Endothelial cell (in vitro differentiated cells): ENCODE measurements at places on chromosomes 12 and 14.

DNA sequence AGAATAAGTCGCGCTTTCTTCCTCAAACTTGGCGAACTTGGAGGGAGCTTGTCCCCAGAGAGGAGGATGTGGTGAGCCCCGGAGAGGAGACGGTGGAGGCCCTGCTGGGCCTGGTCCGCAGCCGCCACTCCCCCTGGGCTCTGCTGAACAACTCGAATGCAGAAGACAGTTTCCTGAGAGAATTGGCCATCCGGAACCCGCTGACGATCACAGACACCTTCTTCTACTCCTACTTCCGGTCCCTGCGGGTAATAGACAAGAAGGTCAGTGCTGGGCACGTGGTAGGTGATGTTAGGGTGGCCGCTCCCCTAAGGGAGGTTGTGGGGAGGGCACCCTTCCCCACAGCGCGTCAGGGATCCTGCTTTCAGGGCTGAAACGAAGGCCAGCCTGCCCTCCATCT, 1.6 kb downstream of the LRRC43 start:
- no peak for DNase-seq

DNA sequence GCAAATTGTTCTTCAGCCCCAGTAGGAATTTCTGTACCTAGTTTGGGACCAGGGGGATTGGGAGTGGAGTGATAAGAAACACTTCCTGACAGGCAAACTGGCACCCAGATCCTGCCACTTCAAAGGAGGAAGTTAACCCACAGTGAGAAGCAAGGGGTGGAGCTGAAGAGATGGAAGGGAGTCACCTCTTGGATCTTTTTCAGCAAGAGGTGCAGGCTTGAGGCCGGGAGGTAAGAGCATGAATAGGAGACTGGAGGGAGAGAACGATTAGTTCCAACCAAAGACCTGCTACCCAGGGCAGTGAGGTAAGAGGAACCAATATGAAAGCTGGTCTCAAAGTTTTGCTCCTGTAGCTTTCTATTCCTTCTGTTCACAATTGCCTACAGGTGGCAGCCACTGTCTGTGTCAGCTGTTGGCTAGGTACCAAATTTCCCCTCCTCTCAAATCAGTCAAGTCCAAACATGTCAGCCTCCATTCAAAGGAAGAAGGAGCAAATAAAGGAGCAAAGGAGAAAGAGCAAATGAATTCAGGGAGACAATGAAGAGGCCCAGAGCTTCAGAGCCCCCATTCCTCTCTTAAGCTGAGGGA, 14.9 kb upstream of the TAC3 start:
- no peak for DNase-seq

- DNase-seq = no peak
Measured at GRCh38 chr14:90544566-90544965, 147.7 kb downstream of the CALM1 start.

DNA sequence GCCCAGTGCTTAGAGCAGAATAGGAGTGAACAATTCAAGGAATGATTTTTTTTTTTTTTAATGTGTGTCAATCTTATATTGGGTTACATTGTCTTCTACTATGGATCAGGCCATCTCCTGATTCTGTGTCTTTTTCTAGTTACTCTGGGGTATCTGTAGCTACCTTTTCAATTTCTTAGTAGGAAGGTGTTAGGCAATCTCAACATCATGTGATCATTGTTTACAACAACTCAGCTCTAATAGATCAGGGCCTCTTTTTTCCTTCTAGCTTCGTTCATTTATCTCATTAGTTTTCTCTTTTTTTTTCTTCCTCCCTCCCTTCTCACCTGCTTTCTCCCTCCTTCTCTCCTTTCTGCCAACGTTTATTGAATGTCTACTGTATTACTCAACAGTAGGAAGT, 8.9 kb downstream of the SOCS2 start:
- DNase-seq = no peak

- peak; percentile 12 for DNase-seq
Measured at GRCh38 chr12:46830731-46831334, 5.0 kb upstream of the SLC38A4 start.

DNA sequence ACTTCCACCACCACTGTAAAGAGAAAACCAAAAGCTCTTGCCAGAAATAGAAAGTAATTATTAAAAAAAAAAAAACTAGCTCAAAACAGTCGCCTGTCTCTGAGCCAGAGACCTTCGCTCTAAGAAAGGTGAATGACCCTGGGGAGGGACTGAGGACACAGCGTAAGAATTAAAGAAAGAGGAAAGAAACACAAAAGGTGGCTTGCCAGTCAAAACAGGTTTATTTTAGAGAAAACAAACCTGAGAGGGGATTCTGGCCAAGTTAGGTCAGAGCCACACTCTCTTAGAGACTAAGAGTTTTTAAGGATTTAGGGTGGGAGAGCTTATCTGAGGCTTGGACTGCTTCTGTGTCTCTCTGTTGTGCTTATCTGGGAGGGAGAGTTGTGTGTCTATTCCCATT, 66.0 kb downstream of the DNAH10 start:
- DNase-seq = no peak

DNA sequence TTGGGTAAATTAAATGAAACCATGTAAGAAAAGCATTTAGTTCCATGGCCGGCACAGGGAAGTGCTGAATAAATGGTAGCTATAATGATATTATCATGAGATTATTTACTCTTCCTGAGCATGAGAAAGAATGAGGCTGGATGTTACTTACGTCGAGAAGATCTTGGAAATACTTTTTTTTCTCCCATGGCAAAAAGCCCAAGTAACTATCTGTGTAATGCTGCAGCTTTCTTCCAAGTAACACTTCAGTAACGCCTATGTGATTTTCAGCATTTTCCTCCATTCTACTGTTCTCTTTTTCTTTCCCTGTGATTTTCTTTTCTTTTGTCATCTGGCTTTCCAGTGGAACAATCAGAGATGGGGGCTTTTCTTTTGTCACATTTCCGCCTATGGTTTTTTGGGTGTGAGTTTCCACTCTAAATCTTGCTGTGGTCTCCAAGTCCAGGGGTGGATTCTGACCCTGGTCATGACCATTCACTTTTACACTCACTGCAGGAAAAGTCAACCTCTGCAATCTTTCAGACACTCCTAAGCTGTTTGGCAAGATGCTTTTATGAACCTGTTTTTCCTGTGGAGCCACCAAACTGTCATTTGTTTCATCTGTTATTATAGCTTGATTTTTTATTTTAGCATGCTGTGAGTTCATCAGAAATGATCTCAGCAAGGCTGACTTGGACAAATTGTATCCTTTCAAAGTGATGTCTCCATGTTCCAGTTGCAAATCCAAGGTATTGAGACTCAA, 25.0 kb upstream of the SYCP3 start:
- DNase-seq = no peak

GRCh38 chr12:41917181-41917580, 227.5 kb downstream of the GXYLT1 start:
- DNase-seq = no peak

DNA sequence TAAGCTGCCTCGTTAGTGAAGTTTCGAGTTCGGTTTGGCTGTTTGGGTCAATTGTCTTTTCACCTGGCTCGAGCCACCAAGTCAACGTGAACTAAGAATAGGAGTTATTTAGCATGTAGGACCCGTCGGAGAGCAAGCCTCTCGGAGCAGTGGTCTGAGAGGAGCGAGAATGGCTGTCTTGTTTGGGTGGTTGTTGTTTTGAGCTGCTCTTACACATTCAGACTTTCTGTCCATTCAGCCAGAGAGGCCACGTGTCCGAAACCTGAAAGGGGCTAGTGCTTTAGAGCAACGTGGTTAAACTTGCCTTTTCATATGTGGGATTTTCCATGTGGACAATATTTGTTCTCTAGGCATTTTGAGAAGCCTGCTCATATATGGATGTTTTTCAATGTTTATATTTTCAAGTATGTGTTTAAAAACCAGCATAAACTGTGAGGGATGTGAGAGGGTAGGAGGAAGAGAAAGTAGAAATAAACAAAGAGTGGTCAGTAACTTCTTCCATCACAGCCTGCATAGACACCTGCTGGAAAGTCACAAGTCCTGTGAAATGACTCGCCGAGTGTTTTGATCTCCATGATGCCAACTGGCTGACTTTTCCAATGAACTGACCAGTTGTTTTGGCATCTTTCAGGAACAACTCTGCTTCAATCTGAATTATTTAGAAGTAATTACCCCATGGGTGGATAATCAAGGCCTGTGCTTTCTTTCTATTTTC, 221.0 kb downstream of the ASCL1 start:
- DNase-seq = no peak

DNA sequence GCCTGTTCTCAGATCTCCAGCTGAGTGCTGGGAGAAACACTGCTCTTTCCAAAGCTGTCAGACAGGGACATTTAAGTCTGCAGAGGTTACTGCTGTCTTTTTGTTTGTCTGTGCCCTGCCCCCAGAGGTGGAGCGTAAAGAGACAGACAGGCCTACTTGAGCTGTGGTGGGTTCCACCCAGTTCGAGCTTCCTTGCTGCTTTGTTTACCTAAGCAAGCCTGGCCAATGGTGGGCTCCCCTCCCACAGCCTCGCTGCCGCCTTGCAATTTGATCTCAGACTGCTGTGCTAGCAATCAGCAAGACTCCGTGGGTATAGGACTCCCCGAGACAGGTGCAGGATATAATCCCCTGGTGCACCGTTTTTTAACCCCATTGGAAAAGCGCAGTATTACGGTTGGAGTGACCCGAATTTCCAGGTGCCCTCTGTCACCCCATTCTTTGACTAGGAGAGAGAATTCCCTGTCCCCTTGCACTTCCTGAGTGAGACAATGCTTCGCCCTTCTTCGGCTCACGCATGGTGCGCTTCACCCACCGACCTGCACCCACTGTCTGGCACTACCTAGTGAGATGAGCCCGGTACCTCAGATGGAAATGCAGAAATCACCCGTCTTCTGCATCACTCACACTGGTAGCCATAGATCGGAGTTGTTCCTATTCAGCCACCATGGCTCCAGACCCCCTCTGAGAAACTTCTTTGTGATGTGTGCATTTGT, 650.3 kb upstream of the ALG10B start:
- no peak for DNase-seq

GRCh38 chr12:12518919-12519318, 43.7 kb downstream of the DUSP16 start:
- no peak for DNase-seq

- no peak for DNase-seq
Measured at GRCh38 chr12:21642707-21643389, 14.8 kb downstream of the LDHB start.

DNA sequence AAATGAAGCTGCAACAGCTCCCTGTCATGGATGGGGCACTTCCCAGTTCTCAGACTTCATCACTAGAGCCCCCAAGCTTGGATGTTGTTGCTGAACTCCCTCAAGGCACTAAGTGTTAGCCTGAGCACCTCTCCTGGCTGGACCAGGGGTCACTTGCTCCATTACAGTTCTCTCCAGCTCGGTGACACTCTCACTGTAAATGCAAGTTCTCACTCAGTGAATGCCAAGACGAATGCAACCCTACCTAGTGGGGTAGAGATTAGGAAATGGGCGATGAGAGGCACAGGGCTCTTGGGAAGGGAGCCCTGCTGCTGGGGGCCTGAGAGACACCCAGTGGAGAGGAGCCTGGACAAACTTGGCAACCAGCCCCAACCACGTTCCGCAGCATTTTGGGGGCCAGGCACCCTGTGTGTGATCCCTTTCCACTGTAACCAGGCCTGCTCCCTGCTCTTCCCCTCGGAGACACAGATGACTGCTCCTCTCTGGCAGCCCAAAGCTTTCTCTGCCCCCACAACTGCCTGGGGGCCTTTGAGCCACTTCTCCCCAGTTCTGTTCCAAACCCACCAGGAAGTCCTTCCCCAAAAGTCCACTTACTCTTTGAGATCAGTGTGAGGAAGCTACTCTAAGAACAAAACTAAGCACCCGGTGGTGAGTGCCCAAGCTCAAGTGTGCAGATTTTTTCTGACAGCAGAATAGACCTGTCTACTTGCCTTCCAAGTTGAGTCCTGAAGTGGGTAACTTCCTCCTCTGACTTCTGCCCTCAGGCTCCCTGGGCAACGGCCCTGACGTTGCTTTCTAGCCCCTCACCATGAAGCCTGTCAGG, 8.0 kb upstream of the SELPLG start:
- DNase-seq = no peak

GRCh38 chr12:95608252-95609033, 57.2 kb upstream of the USP44 start:
- no peak for DNase-seq

GRCh38 chr12:3576891-3577290, 85.9 kb downstream of the PRMT8 start:
- DNase-seq = no peak

GRCh38 chr14:105818712-105819005, 292.3 kb downstream of the TMEM121 start:
- no peak for DNase-seq

DNA sequence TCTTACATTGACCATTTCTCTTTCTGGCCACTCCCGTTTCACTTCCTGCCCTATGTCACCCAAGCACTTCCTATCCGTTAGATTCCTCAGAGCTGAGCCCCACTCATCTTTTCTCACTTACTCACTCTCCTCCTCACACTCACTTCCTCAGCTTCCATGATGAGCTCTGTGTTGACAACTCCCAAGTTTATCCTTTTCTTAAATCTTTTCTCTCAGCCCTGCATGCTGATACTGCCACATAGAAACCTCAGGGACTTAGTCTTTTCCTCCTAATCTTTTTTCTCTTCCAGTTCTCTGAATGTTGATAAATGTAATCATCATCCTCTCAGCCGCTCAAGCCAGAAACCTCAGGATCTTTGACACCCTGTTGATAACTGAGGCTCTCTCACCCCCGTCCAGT, 99.6 kb downstream of the ANO6 start:
- no peak for DNase-seq

GRCh38 chr12:107105410-107105703, 12.0 kb upstream of the CRY1 start:
- no peak for DNase-seq

DNA sequence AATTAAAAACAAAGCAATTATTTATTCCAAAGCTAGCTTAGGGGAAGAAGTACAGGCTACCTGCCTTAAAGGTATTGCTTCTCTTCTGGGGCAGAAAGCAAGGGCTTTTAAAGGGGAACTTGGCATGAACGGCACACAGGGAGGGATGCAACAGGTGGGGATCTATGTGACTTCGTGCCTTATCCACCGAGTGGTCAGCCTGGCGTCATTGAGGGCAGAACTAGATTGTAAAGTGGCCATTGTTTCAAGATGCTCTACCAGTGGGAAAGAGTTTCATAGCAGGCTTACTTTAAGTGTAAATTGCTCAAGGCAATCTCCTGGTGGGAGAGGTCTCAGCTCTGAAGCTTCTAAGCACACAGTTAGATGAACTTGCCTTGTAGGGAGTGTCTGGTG, 360.4 kb downstream of the ATP23 start:
- DNase-seq = no peak

DNA sequence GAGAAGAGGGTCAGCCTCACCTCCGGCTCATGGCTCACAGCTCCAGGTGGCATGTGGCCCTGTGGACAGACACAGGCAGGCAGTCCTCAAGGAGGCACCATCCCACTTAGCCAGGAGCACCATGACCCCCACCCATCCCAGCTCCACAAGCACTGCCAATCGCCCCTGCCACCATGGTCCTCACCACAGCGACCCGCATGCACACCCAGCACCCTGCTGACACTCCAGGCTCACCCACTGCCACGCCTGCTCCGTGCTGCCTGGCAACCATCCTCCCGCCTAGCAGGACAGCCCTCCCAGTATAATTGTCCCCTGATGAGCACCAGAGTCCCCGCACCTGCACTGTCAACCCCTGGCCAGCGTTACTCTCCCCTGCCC, 50.9 kb downstream of the TRPV4 start:
- DNase-seq = no peak

- DNase-seq = peak; percentile 70
Measured at GRCh38 chr12:51846911-51847642, 1.4 kb downstream of the FIGNL2 start.

GRCh38 chr12:103794309-103795213, 46.5 kb downstream of the NT5DC3 start:
- DNase-seq = no peak
